ENCODE measurements at places on chromosomes 3 and 15.

DNA sequence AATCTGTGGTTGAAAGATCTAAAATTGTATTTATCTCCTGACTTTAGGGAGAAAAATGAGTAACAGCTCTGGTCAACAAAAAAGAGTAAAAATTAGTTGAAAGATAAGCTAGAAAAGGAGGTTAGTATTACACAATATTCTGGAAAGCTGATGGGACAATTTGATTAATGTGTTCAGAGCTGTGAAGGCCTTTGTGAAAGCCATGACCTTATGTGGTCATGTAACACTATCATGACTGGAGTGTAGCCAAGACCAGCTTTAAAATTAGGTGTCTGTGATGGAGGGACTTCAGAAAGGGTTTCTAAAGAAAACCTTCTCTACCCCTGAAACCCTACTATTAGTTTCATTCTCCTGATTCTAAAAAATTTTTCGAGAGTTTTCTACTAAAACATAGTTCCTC is 127.2 kb downstream of the NFKBIZ start:
- DNase-seq: no peak

GRCh38 chr3:109070211-109070610 is 47.7 kb downstream of the MORC1 start:
- no peak for DNase-seq

GRCh38 chr3:106582151-106582550 is 713.3 kb upstream of the CBLB start:
- DNase-seq: no peak

GRCh38 chr3:172808969-172809546 is 58.5 kb downstream of the ECT2 start:
- no peak for DNase-seq

DNA sequence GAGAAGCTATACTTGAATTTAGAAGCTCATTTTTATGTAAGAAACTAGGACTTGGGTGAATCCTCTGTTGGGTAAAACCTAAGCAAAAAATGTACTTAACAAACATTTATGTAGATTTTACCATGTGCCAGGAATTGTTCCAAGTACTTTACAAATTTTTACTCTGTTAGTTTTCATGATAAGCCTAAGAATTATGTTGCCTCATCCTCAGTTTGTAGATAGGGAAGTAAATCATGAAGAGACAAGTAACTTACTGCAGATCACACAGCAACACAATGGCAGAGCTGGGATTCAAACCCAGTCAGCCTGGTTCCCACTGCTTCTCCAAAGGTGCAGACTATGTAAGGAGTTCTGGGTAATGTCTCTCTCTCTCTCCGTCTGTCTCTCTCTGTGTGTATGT is 169.9 kb downstream of the DIPK2A start:
- no peak for DNase-seq

DNA sequence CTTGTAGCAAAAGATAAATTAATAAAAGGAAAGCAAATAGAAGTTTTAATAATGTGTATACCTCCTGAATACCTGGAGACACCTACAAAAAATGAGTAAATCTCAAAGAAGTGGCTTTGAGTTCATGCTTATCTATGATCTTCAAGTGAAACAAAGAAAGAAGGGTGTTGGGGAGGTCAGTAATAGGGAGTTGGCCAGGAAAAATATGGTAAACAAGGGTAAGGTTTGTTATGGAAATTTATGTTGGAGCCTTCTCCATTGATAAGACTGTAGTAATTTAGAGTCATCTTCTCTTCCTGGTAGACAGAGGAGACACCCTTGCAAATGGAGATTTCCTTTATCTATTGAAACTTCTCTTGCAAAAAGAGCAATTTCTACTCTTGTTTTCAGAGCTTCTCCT is 6.6 kb upstream of the CCR8 start:
- no peak for DNase-seq

- no peak for DNase-seq
Measured at GRCh38 chr3:12773030-12773709, 14.1 kb upstream of the TMEM40 start.

DNA sequence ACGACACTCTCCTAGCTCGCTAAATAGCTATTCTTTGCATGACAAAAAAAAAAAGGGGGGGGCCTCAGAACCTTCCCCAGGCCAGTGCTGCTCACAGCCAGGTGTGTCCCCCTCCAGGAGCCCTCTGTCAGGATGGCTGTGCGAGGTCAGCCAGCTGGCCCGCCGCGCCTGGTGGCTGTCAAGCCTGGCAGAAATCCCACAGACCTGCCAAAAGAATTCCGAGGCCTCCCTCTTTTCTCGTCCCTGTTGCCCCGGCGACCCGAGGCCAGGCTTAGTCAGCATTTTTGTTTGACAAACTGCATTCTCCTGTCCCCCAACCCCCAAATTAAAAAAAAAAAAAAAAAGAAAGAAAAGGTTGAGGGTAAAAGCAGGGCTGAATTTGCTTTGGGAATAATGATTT is 61.9 kb downstream of the TM4SF4 start:
- no peak for DNase-seq

- no peak for DNase-seq
Measured at GRCh38 chr3:54962200-54962599, 34.3 kb upstream of the LRTM1 start.

- DNase-seq: no peak
Measured at GRCh38 chr15:31305375-31305774, 21.3 kb upstream of the KLF13 start.

- no peak for DNase-seq
Measured at GRCh38 chr3:141643391-141643790, 94.7 kb upstream of the RNF7 start.

- DNase-seq: no peak
Measured at GRCh38 chr3:23592961-23593931, 212.5 kb upstream of the UBE2E1 start.

DNA sequence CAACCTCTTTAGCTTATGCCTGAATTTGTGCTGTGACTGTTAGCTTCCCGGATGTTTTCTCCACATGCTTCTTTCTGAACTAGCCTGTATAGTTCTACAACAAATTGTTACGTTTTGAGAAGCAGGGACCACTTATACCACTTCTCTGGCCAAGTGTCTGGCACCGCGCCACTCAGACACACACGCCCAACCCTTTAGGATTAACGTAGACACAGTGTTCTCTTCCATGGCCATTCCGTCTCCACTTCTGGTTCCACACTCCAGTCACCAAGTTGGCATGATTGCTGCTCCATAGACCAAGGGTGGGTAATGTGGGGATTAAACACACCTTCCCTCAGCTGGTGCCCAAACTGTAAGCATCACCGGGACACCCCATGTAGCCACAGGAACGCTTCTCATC is 755 bp upstream of the TMEM108 start:
- no peak for DNase-seq
